OCI-M1 (cell line): ENCODE measurements at places on chromosomes 5 and 9.

GRCh38 chr5:41009232-41009631 is 61.9 kb downstream of the MROH2B start:
- DNase-seq, result peak; percentile 6

DNA sequence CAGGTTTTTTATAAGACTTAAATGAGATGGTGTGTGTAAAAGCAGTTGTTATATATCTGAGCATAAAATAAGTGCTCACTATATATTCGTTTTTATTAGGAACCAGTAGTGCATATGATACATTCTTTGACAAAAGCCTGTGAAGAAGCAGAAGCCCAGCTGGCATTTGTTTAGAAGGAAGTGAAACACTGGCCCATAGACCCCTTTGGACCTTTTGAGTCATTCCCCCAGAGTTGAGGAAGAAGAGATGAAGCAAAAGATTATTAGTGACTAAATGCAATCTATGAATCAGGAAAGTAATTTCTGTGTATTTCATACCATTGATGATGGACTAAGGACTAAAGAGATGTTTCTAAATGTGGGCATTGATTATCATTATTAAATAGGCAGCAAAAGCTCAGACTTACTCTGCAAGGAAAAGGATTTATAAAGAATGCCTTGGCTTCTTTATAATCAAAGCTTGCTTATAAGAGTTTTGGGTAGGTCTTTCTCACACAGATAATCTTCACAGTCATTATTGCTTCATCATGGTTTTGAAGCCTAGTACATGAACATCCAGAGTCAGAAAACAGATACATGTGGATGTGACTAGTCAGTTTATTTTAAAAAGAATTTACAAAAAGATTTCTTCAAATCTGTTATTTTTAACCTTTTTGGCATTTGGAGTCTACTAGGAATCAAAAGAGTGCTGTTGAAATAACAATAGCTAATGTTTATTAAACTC is 16.9 kb upstream of the FER start:
- DNase-seq, result no peak

DNA sequence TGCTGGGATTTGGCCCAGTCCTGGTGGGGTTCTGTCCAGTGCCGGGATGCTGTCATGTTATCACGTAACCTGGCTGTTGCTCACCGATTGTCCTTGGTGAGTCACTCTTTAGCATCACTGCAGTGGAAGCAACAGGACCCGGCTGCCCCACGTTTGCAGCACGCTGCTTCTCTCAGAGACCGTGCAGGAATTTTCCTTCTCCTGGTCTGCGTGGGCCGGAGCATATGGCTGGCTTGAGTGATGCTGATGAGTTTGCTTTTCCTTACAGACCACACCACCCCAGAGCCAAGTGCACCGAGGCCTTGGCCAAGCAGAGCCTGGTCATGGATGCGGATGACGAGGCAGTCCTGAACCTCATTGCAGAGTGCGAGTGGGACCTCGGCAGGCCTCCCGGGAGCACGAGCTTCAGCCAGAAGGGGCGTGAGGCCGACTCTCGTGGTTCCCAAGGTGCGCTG is 21.4 kb downstream of the CEP72 start:
- no peak for DNase-seq

DNA sequence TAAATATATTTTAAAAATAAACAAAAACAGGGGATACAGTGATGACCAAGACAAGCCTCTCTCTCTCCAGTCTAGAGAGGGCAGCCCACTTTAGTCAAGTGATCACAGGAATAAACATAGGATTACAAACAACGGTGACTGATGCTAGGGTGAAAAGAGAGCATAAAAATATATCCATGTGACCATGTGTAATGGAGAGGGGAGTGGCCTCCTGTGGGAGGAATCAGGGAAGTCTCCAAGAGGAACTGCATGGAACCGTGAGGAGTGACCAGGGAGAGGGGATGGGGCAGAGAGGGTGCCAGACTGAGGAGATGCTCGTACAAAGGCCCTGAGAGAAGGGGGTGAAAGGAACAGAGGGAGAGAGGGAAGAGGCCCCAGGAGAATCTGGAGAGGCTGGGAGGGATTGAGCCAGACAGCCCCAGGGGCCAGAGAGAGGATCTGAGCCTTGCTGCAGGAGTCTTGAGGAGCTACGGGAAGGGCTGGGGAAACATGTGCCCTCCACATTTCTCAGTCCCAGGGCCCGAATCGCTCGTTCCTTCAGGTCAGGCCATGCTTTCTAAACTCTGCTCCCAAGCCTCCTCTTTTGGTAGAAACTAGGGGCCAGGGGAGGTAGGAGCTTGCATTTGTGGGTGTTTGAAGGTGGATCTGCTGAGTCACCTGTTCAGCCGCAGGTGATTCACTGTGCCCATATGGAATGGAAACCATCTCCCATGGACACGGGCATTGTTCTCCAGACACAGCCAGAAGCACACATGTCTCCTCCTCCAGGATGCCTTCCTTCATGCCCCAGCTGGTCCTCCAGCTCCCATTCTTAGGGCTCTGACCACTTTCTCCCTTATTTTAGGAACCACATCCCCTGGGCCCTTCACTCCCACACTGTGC is 63.8 kb downstream of the PAX5 start:
- DNase-seq, result no peak

DNA sequence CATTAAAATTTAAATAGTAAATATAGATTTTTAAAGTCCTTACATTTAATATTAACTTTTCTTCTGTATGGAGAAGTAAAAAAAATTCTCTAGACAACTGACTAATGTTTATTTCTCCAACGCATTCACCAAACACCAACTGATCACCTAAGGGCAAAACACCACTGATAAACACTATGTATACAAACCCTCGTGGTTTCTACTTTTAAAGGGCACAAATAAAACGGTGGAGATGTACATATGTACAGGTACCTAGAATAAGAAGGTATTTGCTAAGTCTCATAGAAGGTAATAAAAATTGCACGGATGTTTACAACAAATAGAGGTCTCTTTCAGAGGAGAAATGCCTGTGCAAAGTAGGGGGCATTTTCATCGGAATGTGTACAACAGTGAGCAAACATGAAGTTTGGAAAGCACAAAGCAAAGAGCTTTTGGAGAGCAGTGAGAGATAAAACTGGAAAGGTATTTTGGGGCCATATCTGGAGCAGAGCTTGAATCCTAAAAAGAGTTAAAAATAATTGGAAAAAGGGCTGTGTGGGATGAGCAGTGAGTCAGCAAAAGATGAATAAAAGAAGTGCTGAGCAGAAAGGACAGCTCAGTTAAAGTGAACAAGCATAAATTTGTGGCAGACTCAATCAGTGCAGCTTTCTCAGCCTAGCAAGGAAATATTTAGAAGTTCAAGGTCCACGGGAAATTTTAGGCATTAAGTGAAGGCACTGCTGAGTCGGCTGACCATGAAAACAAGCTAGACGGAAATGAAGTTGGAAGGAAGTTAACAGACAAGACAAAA is 160.0 kb downstream of the TMEM161B start:
- DNase-seq, result no peak

GRCh38 chr9:121182989-121183388 is 18.7 kb downstream of the RAB14 start:
- DNase-seq, result peak; percentile 35

DNA sequence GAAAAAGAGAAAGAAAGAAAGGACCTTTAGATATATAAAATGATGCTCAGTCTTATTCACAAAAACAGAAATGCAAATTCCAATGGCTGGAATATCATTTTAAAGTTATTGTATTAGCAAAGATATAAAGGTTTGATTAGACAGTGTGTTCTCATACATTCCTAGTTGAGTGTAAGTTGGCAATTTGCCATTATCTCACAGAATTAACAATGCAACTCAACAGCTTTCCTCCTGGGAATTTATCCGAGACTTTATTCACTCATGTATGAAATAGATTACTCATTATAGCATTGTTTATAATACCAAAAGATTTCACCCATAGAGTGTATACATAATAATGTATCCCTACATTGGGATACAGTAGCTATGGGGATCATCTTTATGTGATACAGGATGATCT is 27.1 kb upstream of the MLLT3 start:
- DNase-seq, result no peak
